Cortex of kidney (tissue), 1 donor: ENCODE measurements at places on chromosomes 13 and 19.

GRCh38 chr19:29596080-29596727 lies 9.9 kb upstream of the POP4 start:
- DNase-seq = no peak

GRCh38 chr19:709965-710571 lies 1.3 kb downstream of the PALM start:
- no peak for DNase-seq

DNA sequence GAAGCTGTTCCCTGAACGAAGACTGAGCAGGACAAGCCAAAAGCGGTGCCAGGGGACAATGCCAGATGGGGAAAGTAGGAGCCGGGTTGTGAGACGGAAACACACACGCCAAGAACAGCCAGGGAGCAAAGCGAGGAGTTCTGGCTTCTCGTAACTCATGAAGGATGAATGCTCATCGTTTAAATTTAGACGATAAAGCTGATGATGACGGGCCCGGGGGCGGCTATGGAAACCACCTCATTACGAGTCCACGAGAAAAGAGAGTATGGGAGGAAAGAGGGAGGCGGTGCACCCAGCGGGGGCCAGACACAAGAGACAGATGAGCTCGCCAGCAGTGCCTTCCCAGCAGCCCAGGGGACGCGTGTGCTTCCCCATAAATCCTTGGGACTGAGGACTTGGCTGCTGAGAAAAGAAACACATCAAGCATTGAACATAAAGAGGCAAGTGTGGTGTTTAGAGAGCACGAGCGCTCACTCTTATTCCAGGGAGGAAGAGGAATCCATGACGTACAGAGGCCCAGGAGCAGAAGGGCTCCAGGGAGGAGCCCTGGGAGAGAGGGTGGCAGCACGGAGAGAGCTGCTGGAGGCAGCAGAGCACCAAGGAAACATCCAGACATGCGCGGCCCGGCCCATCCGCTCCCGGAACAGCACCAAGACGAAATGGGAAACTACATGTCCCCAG lies 70.7 kb downstream of the EPS15L1 start:
- DNase-seq = no peak

GRCh38 chr13:92510416-92510815 lies 716.2 kb upstream of the GPC6 start:
- no peak for DNase-seq

- DNase-seq = no peak
Observed at GRCh38 chr19:6678690-6679109, 8.7 kb upstream of the TNFSF14 start.

- DNase-seq = no peak
Observed at GRCh38 chr13:86731987-86732386, 932.8 kb upstream of the SLITRK6 start.

DNA sequence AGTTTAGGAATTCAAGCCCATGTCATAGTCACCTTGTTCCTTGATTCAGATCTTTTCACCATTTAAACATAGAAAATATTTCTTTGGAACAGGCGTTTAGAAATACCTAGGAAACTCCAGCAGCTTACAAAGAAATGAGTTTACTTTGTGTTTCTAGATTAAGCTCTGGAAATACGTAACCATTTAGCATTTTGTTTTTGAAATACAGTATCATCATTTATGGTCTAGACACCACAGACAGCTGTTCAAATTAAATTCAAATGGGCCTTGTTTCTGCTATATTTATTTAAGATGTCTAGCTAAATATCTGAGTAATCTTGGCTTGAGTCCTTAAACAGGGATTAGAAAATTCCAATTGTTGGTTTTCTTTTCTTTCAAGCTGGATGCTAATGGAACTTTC lies 228.5 kb downstream of the NDFIP2 start:
- no peak for DNase-seq

DNA sequence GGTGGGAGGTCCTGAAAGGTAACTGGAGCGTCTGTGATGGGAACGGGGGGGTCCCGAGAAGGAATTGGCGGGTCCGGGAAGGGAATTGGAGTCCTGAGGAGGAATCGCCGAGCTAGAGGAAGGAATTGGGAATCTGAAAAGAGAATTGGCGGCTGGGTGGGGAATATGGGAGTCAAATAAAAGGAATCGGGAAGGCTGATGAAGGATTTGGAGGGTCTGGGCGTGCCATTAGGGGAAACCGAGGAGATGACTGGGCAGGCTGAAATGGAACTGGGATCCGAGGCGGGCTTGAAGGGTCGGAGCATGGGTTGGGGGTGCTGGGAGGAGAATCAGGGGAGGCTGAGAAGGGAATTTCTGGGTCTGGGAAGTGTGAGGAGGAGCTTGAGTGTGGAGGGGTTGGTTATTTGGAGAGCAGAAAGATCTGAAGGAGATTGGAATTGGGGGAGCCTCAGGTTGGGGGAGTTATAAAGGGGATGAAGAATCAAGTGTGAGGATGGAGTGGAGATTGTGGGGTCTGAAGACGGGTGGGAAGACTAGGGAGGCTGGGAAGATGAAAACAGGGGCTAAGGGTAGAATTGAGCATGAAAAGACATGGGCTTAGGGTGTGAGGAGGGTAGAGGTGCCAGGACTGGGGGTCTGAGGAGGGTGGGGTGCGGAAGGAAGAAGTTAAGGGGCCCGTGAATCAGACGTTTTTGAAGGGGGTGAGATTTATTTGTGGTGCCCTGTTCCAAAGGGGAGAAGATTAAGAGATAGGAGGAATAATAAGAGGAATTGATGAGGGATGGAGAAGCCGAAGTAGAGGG lies 718 bp downstream of the ACTN4 start:
- DNase-seq = no peak

DNA sequence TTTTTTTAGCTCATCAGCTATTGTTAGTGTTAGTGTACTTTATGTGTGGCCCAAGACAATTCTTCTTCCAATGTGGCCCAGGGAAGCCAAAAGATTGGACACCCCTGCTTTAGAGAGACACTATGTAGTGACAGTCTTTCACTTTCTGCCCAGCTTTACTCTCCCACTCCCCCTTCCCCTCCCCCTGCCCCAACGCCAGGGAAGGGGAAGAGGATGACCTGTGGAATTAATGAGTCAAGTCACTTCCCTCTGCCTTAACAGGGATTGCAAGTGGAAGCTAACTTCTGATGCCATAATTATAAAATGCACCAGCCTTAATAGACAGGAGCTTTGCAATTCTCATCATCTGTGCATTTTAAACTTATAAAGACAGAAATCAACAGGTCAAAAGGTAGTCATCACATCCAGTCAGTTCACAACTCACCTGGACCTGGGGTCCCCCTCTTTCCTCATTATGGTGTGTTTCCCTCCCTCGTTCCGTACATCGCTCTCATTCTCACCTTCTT lies 1.6 kb downstream of the ZNF415 start:
- DNase-seq = no peak

DNA sequence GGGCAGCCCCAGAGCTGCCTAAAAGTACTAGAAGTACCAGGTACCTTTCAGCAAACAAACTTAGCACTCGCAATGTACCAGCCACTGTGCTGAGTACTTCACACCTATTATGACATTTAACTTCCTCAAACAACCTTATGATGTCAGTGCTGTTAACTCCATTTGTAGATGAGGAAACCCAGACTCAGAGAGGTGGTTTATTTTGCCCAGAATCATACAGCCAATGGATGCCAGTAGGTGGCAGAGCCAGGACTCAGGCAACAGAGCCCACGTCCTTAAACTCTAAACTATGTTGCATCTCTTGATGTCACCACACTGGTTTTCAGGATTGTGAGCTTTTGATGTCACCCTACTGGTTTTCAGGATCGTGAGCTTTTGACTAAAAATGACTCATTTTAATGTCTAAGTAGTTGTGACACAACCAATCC lies 78.9 kb downstream of the FLT1 start:
- DNase-seq = no peak

- DNase-seq = no peak
Observed at GRCh38 chr13:39036212-39036611, 1.7 kb downstream of the PROSER1 start.
